ENCODE measurements at places on chromosomes 11 and 22.

- H3K36me3 ChIP-seq = no peaks in the 10 kb centered on the region
- H3K4me3 ChIP-seq = no peak overlapping the region
- no peaks in the 10 kb centered on the region for H3K27me3 ChIP-seq
These were observed 22.4 kb downstream of the SNAP29 start for GRCh38 chr22:20881231-20881630.

- H3K27me3 ChIP-seq = no peaks in the 10 kb centered on the region
- no peak for DNase-seq
- H3K4me1 ChIP-seq = no peaks in the 10 kb centered on the region
- H3K27ac ChIP-seq = no peak overlapping the region
- H3K4me3 ChIP-seq = no peak overlapping the region
These were observed 73.7 kb downstream of the ARHGAP42 start for GRCh38 chr11:100760744-100761143.

GRCh38 chr22:21450858-21451353 lies 16.3 kb upstream of the TMEM191C start:
- no peak overlapping the region for H3K27ac ChIP-seq
- DNase-seq = no peak
- H3K4me1 ChIP-seq = no peaks in the 10 kb centered on the region
- no peak overlapping the region for H3K4me3 ChIP-seq
- no peaks in the 10 kb centered on the region for H3K27me3 ChIP-seq

- no peak overlapping the region for H3K27ac ChIP-seq
- no peaks in the 10 kb centered on the region for H3K27me3 ChIP-seq
- H3K4me1 ChIP-seq = no peaks in the 10 kb centered on the region
- no peak overlapping the region for H3K4me3 ChIP-seq
- H3K36me3 ChIP-seq = no peaks in the 10 kb centered on the region
These were observed 21.1 kb downstream of the MS4A6A start for GRCh38 chr11:60161766-60162165.

GRCh38 chr11:14687456-14687855 lies 43.9 kb downstream of the PDE3B start:
- no peak overlapping the region for H3K27ac ChIP-seq
- H3K4me1 ChIP-seq = no peaks in the 10 kb centered on the region
- DNase-seq = no peak
- no peaks in the 10 kb centered on the region for H3K27me3 ChIP-seq

GRCh38 chr22:45204819-45205218 lies 35.9 kb downstream of the KIAA0930 start:
- no peak overlapping the region for H3K4me3 ChIP-seq
- no peak for DNase-seq
- H3K36me3 ChIP-seq = peaks cover 67% of the 10 kb centered on the region
- H3K27ac ChIP-seq = no peak overlapping the region
- H3K4me1 ChIP-seq = no peaks in the 10 kb centered on the region

DNA sequence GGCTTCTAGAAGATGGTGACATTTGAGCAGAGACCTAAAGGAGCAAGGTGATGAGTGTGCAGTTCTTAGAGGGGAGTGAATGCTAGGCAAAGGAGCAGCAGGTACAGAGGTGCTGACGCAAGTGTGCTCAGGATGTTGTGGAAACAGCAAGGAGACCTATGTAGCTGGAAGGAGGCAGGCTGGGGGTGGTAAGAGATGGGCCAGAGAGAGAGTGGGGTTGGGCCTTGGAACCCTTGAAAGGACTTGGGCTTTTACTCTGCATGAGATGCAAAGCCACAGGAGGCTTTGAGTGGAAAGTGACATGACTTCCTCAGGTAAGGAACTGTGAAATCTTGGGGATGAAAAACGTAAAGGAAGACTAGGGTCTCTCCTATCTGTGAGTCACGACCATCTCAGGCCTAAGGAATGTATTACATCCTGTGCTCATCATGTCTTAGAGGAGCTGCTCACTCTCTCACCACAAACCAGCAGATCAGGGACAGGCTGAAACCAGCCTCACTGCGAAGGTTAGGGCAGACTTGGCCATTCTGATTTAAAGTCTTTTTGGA lies 65.4 kb downstream of the MICAL2 start:
- H3K27ac ChIP-seq = no peak overlapping the region
- no peaks in the 10 kb centered on the region for H3K36me3 ChIP-seq

DNA sequence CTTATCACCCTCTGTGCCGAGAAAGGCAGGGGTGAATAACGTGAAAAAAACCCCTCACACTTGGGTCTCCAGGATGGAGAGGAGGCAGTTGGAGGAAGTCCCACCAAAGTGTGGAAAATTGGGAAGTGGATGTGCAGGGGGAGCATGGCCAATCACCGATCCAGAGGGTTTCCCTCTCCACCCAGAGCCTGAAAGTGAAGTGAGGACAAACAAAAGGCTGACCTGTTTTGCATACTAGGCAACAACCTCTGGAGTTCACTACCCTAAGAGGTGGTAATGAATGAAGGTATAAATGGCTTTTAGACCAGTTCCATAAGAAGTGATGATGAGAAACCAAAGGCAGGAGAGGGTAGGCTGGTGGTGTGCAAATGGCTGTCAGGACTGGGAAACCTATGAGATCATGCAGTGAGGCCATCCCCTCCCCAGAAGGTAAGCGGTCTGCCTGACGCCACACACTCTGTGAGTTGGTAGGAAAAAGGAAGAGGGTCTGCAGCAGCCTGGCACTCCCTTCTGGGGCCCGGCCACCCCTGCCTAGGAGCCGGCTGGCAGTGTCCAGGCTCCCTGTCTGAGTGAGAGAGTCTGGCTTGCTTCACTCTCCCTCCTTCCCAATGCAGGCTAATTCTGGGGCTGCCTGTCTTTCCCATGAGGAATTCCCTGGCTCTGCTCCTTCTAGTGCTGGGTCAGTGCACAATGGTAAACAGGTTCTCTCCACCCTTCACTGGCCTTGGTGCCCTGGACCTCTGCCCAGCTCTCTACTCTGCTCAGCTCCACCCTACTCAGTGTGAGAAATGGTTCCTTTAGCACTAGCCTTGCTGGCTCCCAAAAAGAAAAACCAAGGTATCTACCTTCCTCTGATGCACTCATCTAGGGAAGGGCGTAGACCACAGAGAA lies 15.6 kb downstream of the TBC1D10A start:
- no peaks in the 10 kb centered on the region for H3K36me3 ChIP-seq
- H3K4me1 ChIP-seq = peaks cover 54% of the 10 kb centered on the region
- peak overlapping the region; percentile 14 for H3K4me3 ChIP-seq
- H3K27ac ChIP-seq = peak overlapping the region; percentile 59

DNA sequence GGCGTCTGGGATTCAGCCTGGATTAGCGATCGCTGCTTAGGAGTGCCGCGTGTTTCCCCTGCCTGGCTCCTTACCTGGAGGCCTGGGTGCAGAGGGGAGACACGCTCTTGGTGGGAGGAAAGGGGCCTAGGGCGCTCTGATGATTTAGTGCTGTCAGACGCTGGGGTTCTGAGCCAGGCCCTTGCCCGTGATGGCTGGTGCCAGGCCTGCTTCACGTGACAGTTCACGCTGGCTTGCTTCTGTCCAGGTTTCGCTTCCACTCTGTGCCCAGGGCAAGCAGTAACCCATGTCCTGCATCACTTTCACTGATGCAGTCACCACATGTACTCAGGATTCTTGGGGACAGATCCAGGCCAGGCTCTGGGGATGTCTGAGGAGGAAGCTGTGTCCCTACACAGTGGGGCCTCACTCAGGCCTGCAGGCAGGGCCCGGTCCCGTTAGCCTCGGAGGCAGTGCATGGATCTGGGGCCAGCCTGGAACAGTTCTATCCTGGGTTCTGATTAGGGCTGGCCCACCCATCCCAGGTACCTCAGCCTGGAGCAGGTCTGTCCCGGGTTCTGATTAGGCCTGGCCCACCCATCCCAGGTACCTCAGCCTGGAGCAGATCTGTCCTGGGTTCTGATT lies 1220.9 kb downstream of the BRD1 start:
- no peak for DNase-seq
- H3K36me3 ChIP-seq = no peaks in the 10 kb centered on the region
- H3K27ac ChIP-seq = no peak overlapping the region
- no peaks in the 10 kb centered on the region for H3K27me3 ChIP-seq
- no peaks in the 10 kb centered on the region for H3K4me1 ChIP-seq

DNA sequence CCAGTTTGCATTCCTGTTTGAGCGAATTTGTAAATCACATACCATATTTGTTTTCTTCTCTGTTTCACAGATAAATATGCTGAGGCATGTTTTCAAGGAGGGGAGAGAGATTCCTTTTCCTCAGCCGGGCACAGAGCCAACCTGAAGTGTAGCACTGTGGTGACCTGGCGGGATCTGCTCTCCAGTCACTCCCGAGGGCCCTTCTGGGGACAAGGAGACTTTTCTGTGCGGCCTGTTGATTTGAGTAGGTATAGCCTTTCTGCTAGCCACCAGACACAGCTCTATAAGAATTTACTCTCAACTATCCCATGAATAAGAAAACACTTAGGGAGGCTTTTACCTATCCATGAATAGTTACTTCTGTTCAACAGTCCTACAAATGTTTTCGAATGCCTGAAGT lies 63.5 kb upstream of the FDX1 start:
- no peaks in the 10 kb centered on the region for H3K36me3 ChIP-seq
- DNase-seq = no peak
- H3K4me1 ChIP-seq = no peaks in the 10 kb centered on the region
- no peak overlapping the region for H3K27ac ChIP-seq

- peak; percentile 25 for DNase-seq
- H3K4me1 ChIP-seq = no peaks in the 10 kb centered on the region
- H3K27me3 ChIP-seq = no peaks in the 10 kb centered on the region
- no peaks in the 10 kb centered on the region for H3K36me3 ChIP-seq
- no peak overlapping the region for H3K27ac ChIP-seq
These were observed 29.2 kb downstream of the PDGFB start for GRCh38 chr22:39215426-39216142.

- no peaks in the 10 kb centered on the region for H3K27me3 ChIP-seq
- H3K4me3 ChIP-seq = no peak overlapping the region
- H3K4me1 ChIP-seq = no peaks in the 10 kb centered on the region
These were observed 91.3 kb downstream of the ZC3H12C start for GRCh38 chr11:110184456-110184855.

- H3K36me3 ChIP-seq = no peaks in the 10 kb centered on the region
- DNase-seq = no peak
- H3K4me3 ChIP-seq = no peak overlapping the region
These were observed 45.1 kb downstream of the FLI1 start for GRCh38 chr11:128738942-128739341.

DNA sequence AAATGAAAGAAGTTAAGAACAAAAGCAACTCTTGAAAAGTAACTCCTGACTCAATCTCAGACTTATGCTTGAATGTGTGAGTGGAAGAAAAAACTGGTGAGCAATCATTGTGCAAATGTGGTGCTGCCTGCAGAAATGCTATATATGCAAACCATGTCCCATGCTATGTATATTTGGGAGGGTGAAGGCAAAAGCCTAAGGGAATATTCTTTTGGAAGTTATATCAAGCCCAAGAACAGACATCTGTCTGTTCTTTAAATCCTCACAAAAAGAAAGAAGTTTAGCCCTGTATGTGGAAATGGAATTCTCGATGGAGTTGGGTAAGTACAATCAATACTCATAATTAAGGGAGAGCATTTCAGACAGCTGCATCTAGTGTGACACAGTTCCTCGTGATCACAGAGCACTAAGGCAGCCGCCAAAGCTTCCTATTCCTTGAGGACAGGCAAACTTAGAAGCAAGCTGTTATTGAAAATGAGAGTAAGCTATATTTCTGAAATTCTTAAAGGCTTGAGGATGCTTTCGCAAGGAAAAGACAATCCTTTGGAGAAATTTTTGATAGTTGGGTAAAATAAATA lies 406.5 kb upstream of the CHORDC1 start:
- no peak for DNase-seq
- no peak overlapping the region for H3K4me3 ChIP-seq
- no peak overlapping the region for H3K27ac ChIP-seq
- H3K27me3 ChIP-seq = no peaks in the 10 kb centered on the region

DNA sequence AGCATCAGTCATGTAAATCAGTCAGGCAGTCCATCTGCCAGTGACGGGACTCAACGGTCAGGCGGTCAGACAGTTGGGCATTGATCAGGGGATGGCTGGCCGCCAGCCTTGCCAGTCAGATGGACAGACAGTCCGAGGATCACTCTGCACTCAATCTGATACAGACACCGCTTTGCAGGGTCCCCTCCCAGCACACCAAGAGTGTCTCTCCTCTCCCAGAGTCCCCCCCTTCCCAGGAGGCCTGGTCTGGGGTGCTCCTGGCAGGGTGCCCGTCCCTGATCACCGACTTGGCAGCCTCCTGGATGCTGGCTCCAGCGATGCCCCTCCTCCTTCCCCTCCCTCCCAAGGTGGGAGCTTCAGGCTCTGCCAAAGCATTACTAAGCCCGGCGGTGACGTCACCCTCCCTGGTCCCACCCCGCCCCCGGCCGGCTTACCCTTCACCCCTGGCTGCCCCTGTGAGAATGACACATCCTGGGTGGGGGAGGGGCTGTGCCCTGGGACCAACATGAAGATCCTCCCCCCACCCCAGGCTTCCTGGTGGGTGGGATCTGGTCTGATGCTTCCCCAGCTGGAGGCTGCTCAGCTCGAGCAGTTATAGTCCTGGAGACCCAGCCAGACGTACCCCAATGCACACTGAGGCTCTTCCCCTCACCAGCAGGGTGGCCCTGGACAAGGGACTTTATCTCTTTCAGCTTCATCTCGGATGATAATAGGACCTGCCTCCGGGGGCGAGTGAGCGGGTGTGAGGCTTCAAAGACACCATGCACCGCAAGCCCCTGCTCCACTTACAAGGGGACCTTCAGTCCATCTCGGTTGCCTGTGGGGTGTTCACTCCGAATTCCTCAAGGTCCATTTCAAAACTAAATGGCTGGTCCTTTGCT lies 69.2 kb downstream of the CD82 start:
- H3K4me3 ChIP-seq = no peak overlapping the region
- no peak overlapping the region for H3K27ac ChIP-seq
- no peaks in the 10 kb centered on the region for H3K36me3 ChIP-seq
- DNase-seq = peak; percentile 68

DNA sequence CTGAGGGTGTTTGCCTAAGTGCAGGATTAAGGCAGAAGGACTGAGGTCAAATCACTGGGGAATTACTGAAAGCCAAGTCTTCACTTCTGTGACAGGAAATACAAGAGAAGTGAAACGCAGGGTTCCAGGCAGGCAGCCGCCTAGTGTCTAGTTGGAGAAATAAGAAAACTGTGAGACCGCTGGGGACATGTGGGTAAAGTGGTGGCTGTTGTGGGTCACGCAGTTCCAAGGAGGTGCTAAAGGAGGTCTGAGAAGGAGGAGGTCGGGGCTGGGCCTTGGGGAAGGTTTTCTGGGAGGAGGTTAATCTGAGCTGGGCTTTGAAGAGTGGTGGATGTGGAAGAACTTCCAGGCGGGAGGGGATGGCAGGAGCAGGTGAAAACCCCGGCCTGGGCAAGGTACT lies 11.2 kb downstream of the MCM5 start:
- H3K27me3 ChIP-seq = no peaks in the 10 kb centered on the region
- DNase-seq = peak; percentile 67
- no peak overlapping the region for H3K27ac ChIP-seq
- H3K36me3 ChIP-seq = no peaks in the 10 kb centered on the region

GRCh38 chr11:74641289-74641688 lies 48.9 kb downstream of the POLD3 start:
- H3K4me1 ChIP-seq = no peaks in the 10 kb centered on the region
- no peaks in the 10 kb centered on the region for H3K36me3 ChIP-seq
- H3K27ac ChIP-seq = no peak overlapping the region
- H3K27me3 ChIP-seq = no peaks in the 10 kb centered on the region

- no peaks in the 10 kb centered on the region for H3K27me3 ChIP-seq
- no peak overlapping the region for H3K27ac ChIP-seq
- no peak overlapping the region for H3K4me3 ChIP-seq
- no peaks in the 10 kb centered on the region for H3K4me1 ChIP-seq
These were observed 57.9 kb downstream of the DYNC2H1 start for GRCh38 chr11:103167166-103167565.
